Caudate nucleus (tissue), 63 donors: ENCODE measurements at places on chromosomes 16 and 17.

- no peak for DNase-seq
Observed at GRCh38 chr16:87496447-87496801, 3.6 kb upstream of the ZCCHC14 start.

- DNase-seq, result no peak
Observed at GRCh38 chr17:4199818-4200402, 56.9 kb downstream of the CYB5D2 start.

DNA sequence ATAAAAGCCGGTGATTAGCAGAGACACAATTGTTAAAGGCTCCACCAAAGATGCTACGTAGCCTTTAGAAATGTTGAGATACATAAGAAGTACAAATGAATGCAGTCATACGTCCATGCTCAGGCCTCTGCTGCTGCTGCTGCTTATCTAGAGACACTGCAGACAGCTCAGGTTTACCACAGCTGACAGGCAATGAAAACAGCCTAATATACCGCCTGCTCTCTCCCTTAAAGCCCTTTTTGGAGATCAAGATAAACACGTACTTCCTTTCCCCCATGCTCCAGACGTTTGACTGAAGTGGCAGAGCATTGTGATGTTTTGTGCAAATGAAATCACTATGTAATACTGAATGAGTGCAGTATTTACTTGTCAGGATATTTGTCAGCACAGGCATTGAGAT is 185.3 kb downstream of the AATF start:
- no peak for DNase-seq

- no peak for DNase-seq
Observed at GRCh38 chr17:32226886-32227285, 38.7 kb upstream of the RHBDL3 start.
